ENCODE measurements at places on chromosomes 7 and 10. TPM values are rescaled to one million over a fixed set of nuclear protein-coding genes. Genes with fewer than 3 reads are reported as not detected.

The CLEC5A gene
- not detected for total RNA-seq

The GRB10 gene
- 32.7 TPM for total RNA-seq

The BEND7 gene
- 4.8 TPM for total RNA-seq

The AOAH gene
- total RNA-seq = not detected

The PRSS37 gene
- not detected for total RNA-seq

The GBX1 gene
- total RNA-seq = not detected

The LRRN3 gene
- total RNA-seq = 3.2 TPM

The OR2A12 gene
- total RNA-seq = not detected

The COBL gene
- total RNA-seq = not detected

The MYH16 gene
- under 0.01 TPM for total RNA-seq

The HSPB1 gene
- total RNA-seq = 52.2 TPM

The NUDT1 gene
- 11.2 TPM for total RNA-seq

All from smooth muscle cell of the umbilical artery (primary cell).